ENCODE measurements at places on chromosomes 3 and 15.

- DNase-seq, result no peak
Observed at GRCh38 chr3:194988495-194989165, 282.3 kb downstream of the XXYLT1 start.

DNA sequence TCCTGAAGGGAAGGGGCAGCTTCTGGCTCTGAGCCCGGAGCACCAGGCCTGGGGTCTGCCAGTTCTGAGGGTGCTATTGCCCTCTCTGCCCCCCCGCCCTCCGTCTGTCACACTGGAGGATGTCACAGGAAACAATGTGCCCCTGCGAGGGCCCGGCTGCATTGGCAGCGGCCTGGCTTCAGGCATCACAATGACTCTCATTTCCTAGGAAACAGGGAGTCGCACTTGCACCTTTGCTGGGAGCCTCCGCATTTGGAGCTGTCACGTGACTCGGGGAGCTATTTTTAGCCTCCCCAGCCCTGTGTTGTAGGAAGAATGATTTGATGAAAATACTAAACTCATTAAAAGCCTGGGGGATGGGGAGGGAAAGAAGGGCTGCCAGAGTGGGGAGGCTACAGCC, 518.9 kb downstream of the SHQ1 start:
- DNase-seq, result no peak

- no peak for DNase-seq
Observed at GRCh38 chr3:194906229-194906629, 220.5 kb downstream of the FAM43A start.

DNA sequence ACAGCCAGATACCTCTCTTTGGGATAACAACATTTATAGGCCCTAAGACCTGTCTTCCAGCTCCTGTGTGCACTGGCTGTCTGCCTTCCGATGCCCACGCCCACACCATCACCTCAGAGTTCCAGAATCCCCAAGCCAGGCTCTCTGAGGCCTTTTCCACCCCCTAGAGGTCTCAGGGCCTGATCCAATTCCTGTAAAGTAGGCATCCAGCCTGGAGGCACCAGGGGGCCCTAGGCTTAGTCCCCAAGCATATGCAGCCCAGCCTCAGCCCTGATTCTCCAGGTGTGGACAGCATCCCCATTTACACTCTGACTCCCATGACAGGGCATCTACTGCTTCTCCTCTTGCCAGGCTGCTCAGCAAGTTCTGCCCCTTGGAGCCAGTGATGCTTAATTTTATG, 72.7 kb upstream of the CORO2B start:
- DNase-seq, result no peak

DNA sequence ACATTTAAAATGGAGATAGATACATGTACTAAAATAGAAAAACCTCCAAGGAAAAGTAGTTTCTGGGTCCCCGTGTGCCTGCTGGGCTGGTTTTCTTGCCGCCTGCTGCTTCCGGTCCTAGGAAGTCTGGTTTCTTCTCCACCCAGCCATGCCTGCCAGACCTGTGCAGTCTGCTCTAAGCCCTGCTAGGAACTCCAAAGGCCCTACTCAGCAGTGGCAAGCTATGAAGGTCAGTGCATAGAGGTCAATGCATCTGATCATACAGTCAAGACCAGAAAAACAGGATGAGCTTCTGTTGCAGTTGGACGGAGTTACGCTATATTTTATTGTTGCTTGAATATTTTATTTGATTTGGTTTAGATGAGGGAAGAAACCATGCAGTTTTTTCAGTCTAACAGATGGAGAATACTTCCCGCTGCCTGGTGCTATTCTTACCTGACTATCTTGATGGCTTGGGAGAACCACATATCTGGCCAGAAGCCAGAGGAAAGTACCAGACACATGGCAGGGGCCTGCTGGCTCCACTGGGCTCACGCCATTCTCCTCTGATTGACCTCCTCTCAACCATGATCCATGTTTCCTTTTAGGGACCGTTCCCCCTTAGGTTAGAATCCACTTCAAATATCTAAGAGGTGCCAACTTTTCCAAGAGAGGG, 226.8 kb upstream of the ST8SIA2 start:
- DNase-seq, result no peak

DNA sequence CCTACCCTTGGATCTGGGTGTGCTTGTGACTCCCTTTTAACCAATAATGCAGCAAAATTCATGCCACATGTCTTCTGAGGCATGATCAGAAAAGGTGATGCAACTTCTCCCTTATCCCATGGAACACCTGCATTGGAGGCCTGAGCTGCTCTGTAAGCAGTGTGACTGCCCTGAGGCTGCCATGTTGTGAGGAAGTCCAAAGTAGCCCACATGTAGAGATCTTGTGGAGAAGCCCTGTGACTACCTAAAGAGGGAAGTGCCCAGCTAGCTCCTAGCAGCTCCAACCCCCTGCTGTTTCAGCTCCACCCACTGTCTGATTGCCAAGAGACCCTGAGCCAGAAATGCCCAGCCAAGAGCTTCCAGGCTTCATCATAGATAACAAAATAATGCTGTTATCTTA, 6.4 kb upstream of the NR1D2 start:
- no peak for DNase-seq

GRCh38 chr3:79268422-79268821, 499.4 kb downstream of the ROBO1 start:
- DNase-seq, result no peak

GRCh38 chr3:64203969-64204908, 21.0 kb downstream of the PRICKLE2 start:
- DNase-seq, result no peak

DNA sequence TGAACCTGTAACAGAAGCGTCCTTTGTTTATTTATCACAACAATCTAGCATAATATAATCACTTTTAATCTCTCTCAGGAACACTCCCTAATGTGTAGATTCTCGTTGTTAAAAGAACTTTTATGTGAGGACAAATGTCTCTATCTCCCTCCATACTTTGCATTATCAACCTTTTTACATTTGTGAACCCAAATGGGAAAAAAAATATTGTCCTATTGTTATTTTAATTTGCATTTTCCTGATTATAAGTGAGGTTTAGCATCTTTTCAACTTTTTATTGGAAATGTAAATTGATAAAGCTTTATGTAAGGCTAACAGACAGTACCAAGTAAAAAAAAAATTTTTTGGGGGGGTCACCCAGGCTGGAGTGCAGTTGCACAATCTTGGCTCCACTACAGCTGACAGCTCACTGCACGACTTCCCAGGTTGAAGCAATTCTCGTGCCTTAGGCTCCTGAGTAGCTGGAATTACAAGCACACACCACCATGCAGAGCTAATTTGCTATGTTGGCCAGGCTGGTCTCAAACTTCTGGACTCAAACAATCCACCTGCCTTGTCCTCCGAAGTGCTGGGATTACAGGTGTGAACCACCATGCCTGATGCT, 33.0 kb upstream of the DENND4A start:
- DNase-seq, result no peak

- DNase-seq, result no peak
Observed at GRCh38 chr3:46812237-46812791, 50.9 kb downstream of the MYL3 start.

GRCh38 chr3:45616158-45616557, 21.6 kb downstream of the LIMD1 start:
- DNase-seq, result no peak

DNA sequence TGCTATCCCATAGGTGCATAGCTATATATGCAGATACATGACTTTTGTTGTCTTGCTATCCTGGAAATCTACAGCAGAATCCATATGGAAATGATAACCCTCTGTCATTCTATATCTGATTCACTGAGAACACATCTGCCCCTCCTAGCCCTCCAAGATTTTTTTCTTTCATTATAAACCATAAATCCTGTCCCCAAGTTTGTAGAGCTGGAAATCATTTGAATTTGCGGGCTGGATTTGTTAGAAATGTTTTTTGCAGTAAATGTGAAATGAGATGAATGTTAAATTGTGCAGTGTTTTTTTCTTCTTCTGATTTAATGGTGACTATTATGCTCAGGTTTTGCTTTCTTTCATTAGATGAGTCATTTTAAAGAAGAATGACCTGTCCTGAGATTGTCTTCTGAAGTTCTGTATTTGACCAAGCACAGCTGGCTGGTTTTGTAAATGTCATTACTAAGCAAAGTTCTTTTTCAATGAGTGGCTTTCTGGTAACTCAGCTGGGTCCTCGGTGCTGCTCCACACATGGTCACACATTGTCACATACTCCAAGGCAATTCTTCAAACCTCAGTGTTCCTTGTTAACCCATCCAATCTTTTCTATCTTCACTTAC, 25.3 kb upstream of the ABHD17C start:
- no peak for DNase-seq

GRCh38 chr3:47008234-47008796, 28.8 kb downstream of the NBEAL2 start:
- DNase-seq, result no peak

GRCh38 chr15:56972426-56972825, 54.0 kb downstream of the TCF12 start:
- DNase-seq, result no peak

DNA sequence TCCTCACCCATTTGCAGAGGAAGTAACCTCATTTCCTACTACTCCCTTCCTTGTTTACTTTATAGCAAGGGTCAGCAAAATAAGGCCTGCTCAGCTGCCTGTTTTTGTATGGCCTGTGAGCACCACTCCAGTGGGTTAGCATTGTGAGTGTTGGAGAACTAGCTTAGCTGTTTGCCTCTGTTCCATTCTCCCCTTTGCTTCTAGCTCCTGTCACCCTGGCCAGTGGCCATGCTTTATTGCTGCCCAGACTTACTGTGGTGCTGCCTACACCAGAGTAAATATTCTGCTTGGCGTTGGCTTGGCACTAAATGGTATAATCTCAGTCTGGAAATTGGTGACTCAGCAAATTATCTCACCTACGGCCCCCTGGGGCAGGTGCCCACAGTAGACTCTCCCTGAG, 8.8 kb downstream of the PDCD6IP start:
- no peak for DNase-seq

Measured in NCI-H2081 (cell line).